ENCODE measurements at places on chromosomes 2 and 18. TPM values are rescaled to one million over a fixed set of nuclear protein-coding genes. Genes with fewer than 3 reads are reported as not detected.

ACADL gene
- total RNA-seq: not detected

SKOR2 gene
- not detected for total RNA-seq

CDK15 gene
- total RNA-seq: not detected

HNMT gene
- 15.7 TPM for total RNA-seq

ARHGEF4 gene
- total RNA-seq: not detected

ENOSF1 gene
- total RNA-seq: 50.1 TPM

TLX2 gene
- not detected for total RNA-seq

AOX1 gene
- total RNA-seq: 8.6 TPM

DYSF gene
- total RNA-seq: 135 TPM

ERLEC1 gene
- 86.6 TPM for total RNA-seq

CNGA3 gene
- total RNA-seq: under 0.01 TPM

DSG4 gene
- not detected for total RNA-seq

C1GALT1C1L gene
- not detected for total RNA-seq

C2orf78 gene
- not detected for total RNA-seq

ASXL3 gene
- 0.14 TPM for total RNA-seq

TPGS2 gene
- 204 TPM for total RNA-seq

TRIM43 gene
- total RNA-seq: 0.07 TPM

OBSL1 gene
- 17.1 TPM for total RNA-seq

GAD1 gene
- 0.14 TPM for total RNA-seq

SAG gene
- not detected for total RNA-seq

Measured in thoracic aorta endothelial cell (primary cell).